ENCODE measurements at places on chromosomes 4 and X.

GRCh38 chr4:89539374-89539773 lies 231.8 kb upstream of the GPRIN3 start:
- no peak for DNase-seq

- no peak for DNase-seq
Observed at GRCh38 chr4:146308951-146309350, 94.6 kb downstream of the REELD1 start.

GRCh38 chr4:169259271-169259670 lies 11.5 kb downstream of the SH3RF1 start:
- no peak for DNase-seq

DNA sequence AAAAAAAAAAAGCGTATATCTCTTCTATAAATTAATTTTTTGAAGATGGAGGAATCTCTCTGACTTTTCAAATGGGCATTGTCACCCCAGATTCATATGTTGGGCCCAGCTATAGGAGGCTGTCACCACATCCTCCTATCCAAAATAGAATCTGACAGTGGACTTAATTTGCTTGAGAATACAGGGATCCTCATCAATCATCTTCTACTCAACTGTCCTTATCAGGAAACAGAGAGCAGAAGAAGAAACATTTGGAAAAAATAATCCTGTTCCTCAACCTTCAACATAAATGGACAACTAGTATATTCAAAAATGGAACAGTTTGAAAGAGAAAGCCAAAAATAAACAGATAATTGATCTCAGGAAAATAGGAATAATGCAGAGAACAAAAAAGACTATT lies 725.4 kb upstream of the INTU start:
- DNase-seq: no peak

DNA sequence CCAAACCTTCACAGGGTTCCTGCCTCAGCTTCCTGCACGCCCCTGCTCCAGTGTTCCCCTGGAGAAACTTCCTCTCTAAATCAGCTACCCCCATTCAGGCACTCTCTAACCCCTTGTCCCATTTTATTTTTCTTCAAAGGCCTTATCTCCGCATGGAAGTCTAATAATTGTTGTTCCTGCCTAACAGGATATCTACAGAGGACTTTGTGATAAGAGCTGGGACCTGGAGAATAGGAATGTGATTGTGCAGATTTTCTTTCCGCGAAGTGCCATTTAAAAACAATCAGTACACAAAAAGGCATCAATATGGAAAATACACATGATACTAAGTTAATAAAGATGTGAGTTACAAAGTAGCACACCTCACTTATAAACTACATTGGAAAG lies 32.6 kb downstream of the LDB2 start:
- no peak for DNase-seq

GRCh38 chr4:26962720-26963119 lies 102.1 kb downstream of the STIM2 start:
- no peak for DNase-seq

DNA sequence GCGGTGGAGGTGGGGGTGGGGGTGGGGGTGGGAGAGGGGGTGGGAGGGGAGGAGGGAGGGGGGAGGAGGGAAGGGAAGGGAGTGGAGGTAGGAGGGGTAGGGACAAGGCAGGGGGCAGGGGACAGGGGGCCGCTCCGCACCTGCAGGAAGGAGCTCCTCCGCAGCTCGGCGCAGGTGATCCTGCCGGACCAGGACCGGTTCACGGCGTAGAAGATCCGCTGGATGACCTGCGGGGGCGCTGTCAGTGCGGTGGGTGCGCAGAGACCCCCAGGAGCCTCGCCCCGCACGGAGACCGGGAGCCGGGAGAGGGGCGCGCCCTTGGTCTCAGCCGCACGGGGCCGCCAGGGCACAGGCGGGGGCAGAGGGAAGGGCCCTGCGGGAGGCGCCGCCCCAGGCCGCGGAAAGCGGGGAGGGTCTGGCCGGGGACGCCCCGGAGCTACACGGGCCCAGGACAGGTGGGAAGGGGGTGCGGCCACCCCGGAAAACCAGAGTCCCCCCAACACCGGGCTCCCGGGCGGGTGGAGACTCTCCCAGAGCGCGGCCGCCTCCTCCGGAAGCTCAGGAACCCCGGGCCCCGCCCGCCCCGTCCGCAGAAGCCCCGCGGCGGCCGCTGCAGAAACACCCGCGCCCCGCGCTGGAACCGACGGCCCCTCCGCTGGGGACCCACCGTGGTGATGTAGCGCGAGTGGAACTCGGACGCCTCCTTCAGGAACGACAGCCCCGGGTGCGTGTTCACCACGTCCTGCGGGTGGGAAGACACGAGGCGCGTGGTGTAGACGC lies 27.6 kb upstream of the GTPBP6 start:
- no peak for DNase-seq

GRCh38 chrX:10744007-10744406 lies 123.6 kb upstream of the MID1 start:
- DNase-seq: no peak

DNA sequence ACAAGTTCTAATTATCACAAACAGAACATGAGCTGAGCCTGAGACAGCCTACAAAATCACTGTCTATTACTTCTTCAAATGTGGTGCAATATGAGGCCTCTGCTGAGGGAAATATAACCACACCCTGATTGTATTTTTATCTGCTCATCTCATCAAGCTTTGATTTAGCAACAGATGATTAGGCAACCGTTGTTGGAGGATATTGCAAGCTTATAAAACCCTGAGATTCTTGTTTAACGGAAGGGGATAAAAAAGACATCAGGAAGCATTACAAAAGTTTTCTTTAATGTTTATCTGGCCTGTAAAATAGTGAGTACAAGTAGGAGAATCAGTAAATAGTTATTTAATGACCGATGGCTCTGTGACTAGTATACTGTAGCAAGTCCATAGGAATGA lies 108.5 kb downstream of the ZNF330 start:
- DNase-seq: no peak
